T-helper 2 cell treated with Interferon-gamma antibody and Interleukin-4, amounts not matched to agents 5 μg/mL and 100 μg/mL, for 36 hours (primary cell): ENCODE measurements at places on chromosomes 1 and 21.
A peak's percentile ranks its signal among the peaks of the same experiment; 100 is the strongest.

- no peak for DNase-seq
Observed at GRCh38 chr1:52707927-52708655, 9.9 kb upstream of the COA7 start.

DNA sequence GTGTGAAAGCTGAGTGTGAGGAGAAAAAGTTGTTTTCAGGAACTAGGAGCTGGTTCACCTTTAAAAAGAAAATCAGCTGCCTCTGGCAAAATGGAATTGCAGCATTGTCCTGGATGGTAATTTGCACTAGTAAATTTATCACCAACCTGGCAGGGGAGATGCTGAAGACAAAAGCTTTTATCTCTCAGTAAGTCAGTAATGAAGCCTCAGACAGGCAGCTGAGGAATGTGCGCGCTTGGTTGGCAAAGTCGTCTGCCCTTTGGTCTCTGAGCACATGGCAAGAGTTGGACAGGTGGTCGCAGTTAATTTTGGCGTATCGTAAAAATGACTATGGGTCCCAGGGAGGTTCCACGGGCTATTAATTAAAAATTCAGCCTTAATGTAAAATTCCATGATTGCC is 131.9 kb downstream of the BACH1 start:
- DNase-seq = no peak

GRCh38 chr1:168719306-168720111 is 9.5 kb downstream of the DPT start:
- no peak for DNase-seq

DNA sequence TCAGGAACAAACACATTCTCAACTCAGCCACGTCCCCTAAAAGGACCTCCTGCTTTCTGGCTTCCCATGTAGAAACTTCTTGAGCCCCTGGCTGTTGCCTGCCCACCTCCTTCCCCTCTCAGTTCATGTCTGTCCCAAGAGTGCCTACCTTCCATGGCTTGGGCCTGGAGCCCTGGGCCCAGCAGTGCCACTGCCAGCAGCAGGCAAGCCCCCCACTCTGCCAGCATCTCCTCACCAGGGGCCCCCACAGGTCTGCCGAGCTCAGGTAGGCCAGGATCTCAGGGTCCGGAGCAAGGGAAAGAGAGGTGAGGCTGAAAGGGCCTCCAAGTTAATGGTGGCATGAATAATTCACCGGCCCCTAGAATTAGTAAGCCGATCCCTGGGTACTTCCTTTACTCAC is at the start of gene CDCP2:
TSS of gene CDCP2 (minus strand) at position 305 of the 400 bp plus-strand sequence. CDS start at position 227, 78 bp downstream.
- DNase-seq = no peak

DNA sequence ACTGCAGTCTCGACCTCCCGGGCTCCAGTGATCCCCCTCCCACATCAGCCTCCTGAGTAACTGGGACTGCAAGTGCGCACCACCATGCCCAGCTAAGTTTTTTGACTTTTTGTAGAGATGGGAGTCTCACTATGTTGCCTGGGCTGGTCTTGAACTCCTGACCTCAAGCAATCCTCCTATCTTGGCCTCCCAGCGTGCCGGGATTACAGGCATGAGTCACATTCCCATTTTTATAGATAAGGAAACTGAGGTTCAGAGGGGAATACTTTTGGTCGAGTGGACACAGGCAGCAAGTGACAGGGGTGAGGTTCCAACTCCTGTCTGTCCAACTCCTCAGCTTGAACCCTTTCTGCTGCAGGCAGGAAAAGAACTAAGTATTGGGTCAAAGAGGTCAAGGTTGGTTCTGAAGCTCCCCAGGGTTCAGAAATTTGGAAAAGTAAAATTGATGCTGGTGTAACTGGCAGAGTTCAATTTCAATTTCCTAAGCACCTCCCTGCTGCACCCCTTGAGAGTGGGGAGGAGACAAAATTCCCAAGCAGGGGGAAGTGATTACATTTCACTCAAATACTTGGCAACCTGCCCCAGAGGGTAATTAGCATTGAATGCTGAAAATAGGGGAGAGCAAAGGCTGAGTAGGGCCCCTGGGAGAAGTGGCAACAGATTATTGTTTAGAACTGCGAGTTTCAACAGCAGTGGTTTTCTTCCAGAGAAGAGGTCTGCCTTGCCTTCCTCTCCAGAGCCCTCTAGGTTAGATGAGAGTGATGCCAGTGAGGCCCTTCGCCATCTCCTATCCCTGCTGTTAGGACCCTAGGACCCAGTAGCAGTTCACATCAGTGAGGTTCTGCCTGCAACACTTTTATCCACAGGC is 17.5 kb upstream of the ALPL start:
- DNase-seq = no peak

GRCh38 chr21:26389971-26390641 is 183.0 kb downstream of the CYYR1 start:
- no peak for DNase-seq

GRCh38 chr1:1351511-1352427 is 2.6 kb upstream of the DVL1 start:
- no peak for DNase-seq

GRCh38 chr21:45152265-45152746 is 77.9 kb downstream of the ADARB1 start:
- peak; percentile 81 for DNase-seq

- DNase-seq = no peak
Observed at GRCh38 chr1:219433001-219433400, 179.9 kb downstream of the ZC3H11B start.

DNA sequence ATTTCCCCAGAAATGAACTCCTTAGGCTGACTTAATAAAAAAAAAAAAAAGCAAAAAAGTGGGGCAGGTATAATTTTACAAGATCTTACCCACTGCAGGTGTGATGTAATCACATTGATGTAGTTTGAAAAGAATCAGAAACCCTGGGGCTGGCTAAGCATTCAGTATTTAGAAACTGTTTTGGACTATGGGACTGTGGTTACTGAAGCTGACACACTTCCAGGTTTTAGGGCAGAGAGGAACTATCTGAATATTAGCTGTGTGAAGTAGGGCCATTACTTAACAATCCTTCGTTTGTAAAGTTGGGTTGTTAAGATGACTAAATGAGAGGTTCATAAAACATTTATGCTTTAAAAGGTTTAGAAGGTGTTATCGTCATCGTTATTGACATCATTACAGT is 165.3 kb downstream of the FASLG start:
- no peak for DNase-seq

- DNase-seq = no peak
Observed at GRCh38 chr1:51960262-51960661, 30.2 kb downstream of the RAB3B start.

DNA sequence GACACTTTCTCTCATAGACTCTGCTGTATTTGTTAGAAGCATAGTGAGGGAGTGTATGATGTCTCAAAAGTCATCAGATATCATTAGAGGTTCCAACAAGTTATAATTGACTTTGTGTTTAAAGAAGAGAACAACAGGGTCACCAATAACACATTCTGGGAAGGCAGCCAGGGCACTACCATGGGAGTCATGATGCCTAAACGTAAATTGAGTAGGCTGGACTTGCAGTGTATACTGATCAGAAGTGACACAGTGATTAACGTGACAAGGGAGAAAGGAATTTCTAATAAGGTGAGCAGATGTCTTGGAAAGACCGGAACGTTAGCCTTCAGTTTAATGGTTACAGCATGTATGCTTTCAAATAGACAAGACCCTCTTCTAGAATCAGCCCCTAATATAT is 973.2 kb downstream of the NCAM2 start:
- no peak for DNase-seq

- no peak for DNase-seq
Observed at GRCh38 chr1:50179639-50180038, 70.9 kb downstream of the ELAVL4 start.

DNA sequence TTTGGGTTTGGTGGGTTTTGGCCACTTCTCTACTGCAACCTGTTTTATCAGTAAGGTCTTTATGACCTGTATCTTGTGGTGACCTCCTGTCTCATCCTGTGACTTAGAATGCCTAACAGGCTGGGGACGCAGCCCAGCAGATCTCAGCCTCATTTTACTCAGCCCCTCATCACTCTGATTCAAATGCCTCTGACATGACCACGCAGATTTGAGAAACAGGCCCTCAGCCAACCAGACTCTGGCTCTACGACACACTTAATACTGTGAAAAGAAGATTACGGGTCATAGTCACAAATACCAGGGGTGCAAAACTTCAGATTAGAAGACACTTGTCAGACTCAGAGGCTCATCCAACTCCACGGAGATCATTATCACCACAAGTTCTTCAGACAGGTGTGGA is 28.3 kb upstream of the KIF26B start:
- no peak for DNase-seq

- no peak for DNase-seq
Observed at GRCh38 chr1:25109531-25109951, 122.8 kb downstream of the SYF2 start.

- DNase-seq = no peak
Observed at GRCh38 chr1:93435443-93435842, 12.5 kb upstream of the FNBP1L start.

DNA sequence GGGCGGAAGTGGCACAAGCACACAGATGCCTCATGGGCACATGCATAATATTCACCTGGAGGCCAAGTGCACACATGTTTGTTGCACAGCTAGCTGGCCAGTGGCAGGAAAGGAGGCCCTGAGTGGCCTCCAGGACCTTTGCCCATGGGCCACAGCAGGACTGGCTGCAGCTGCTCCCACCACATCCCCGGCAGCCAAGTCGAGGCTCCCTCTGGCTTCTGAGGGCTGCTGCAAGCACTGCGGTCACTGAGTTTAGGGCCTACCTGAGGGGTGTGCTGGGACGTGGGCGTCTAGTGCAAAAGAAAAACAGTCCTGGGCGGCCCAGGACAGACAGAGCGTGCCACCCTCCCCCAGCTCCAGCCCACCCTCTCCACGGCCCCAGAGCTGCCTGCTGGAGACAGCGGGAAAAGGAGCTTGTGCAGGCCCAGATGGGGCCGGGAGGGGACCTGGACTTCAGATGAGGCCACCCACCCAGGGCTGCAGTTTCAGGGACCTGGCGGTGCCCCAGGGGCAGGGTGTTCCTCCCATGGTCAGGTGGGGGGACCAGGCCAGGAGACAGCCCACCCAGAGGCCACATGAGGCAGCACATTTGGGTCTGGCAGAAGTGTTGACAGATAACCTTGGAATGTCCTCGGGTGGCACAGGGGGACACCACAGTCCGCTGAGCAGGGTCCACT is 265.9 kb upstream of the VAMP3 start:
- DNase-seq = no peak

- DNase-seq = no peak
Observed at GRCh38 chr1:196501760-196502428, 106.3 kb downstream of the KCNT2 start.

GRCh38 chr1:219322766-219323165 is 149.1 kb downstream of the LYPLAL1 start:
- no peak for DNase-seq

DNA sequence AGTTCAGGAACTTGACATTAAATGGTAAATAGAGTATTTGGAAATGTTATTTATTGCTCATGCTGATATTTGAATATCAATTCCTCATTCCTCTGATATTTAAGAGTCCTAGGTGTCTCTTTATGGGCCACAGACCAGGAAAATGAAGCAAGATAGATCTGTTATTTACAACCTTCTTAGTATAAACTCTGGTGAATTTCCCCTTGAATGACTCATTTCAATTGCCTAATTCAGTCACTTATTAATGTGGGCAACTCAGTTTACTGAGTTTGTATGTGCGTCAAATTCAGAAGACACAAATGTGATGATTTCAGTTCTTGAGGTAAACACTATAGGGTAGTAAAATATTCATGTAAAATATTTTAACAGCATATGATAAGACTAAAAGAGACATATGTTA is 1404.4 kb upstream of the PRMT6 start:
- DNase-seq = no peak

DNA sequence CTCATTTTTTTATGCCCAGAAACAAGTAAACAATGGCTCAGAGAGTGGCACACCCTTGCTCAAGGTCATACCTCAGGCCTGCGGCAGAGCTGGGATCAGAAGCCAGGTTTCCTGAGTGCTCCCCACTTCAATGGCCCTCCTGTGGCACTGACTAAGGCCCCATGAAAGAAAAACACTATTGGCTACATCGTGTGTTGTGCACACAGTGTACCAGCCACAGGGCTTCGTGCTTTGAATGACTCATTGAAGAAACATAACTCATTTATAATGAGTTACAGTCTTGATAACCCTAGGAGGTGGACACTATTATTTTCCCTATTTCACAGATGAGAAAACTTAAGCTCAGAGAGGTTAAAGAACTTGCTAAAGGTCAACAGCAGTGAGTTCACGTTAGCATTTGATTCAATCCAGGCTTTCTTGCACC is 91.2 kb downstream of the TRABD2B start:
- DNase-seq = no peak

DNA sequence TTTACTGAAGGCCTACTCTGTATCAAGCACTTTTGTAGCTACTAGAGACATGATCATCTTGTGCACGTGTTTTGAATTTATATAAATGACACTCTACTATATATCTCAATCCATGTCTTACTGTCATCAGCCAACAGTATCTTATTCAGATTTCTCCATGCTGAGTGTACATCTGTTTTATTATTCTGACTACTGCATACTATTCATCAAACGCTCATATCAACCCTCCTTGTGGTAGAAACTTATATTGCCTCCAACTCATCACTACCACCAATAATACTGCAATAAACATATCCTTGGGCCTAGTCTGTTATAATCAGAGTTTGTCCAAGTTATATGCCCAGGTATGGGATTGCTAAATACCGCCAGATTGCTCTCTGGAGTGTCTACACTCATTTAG is 81.6 kb upstream of the IRF2BP2 start:
- DNase-seq = no peak

- DNase-seq = no peak
Observed at GRCh38 chr1:44834328-44834727, 8.7 kb downstream of the PTCH2 start.

GRCh38 chr1:150760013-150760412 is 5.6 kb downstream of the CTSS start:
- DNase-seq = no peak

- no peak for DNase-seq
Observed at GRCh38 chr1:54464477-54465146, 58.4 kb upstream of the SSBP3 start.

DNA sequence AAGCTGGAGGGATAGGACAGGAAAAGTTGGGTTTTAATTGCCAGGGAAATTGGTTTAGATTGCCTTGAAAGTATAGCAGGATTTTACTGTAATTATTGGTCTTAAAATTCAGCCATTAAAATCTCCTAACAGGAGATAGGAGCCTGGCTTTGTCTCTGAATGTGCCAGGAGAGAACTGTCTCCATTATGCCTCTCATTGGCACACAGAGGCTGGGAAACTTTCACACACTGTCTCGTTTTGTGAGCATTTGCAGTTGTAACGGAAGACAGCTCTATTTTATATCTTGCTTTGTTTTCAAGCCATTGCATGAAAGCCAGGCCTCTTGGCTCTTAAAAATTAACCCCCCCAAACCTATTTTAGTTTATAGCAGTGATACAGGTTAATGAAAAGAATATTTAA is 12.5 kb downstream of the DNAJC6 start:
- DNase-seq = no peak

DNA sequence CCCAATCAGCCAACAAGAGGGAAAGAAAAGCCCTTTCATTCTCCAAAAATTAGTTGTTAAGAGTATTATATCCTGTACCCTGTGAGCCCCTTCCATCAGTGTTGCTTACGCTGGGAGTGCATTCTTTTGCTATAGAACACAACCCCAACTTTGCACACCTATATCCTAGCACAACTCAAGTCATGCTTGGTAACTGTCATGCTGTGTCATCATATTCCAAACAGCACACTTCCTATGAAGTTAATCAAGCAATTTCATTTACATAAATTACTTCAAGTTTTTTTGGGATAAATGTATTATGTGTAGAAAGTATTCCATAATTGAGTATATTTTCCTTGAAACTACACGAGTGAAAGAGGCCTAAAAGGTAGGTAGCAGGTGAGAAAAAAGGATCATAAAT is 20.0 kb downstream of the FUBP1 start:
- no peak for DNase-seq
